ENCODE measurements at places on chromosomes 11 and 22. TPM values are rescaled to one million over a fixed set of nuclear protein-coding genes. Genes with fewer than 3 reads are reported as not detected.
A peak's percentile ranks its signal among the peaks of the same experiment; 100 is the strongest.

The GAL3ST1 gene
- 0.19 TPM for polyA plus RNA-seq

The MICAL2 gene
- polyA plus RNA-seq = 86.4 TPM

The OR4A16 gene
- not detected for polyA plus RNA-seq

The C2CD2L gene
- 6.6 TPM for polyA plus RNA-seq

The ESAM gene
- polyA plus RNA-seq = 35.9 TPM

The CCDC157 gene
- polyA plus RNA-seq = 1.4 TPM

The HPX gene
- 0.33 TPM for polyA plus RNA-seq

The LMO2 gene
- polyA plus RNA-seq = 9.6 TPM

The C11orf97 gene
- not detected for polyA plus RNA-seq

GRCh38 chr11:106218106-106218505, 140.6 kb downstream of the AASDHPPT start:
- DNase-seq = peak; percentile 21

GRCh38 chr11:36212564-36213392, 76.4 kb downstream of the COMMD9 start:
- DNase-seq = no peak

GRCh38 chr11:1702506-1702905, 5.5 kb downstream of the KRTAP5-6 start:
- no peak for DNase-seq

GRCh38 chr11:119295178-119295577, 21.8 kb downstream of the MCAM start:
- DNase-seq = no peak

GRCh38 chr11:106828976-106829375, 189.3 kb downstream of the GUCY1A2 start:
- no peak for DNase-seq

DNA sequence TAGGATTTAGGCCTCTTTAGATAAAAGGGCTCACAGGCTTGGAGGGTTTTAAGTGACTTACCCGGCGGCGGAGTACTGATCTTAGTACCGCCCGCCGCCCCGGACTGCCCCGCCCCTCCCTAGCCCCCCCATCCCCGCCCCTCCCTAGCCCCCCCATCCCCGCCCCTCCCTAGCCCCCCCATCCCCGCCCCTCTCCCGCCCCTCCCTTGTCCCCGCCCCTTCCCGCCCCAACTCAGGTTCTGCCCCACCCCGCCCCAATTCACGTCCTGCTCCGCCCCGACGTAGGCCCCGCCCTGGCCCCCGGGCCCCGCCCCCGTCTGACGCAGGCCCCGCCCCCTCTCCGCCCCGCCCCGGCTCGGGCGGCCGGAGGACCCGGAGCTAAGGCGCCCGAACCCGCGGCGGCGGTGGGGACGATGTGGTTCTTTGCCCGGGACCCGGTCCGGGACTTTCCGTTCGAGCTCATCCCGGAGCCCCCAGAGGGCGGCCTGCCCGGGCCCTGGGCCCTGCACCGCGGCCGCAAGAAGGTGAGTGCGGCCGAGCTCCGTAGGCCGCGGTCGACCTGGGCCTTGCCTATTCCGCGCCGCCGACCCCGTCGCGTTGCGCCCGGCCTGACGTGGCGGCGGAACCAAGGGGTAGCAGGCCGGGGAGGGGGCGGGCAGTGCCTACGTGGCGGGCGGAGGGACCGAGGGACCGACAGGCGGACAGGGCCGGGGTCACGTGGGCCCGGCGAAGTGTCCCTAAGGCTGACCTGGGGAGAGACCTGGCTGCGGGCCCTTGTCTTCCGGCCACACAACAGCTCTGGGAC, at the start of gene SCYL1:
Gene SCYL1, plus strand, starts transcription at position 343 of the 805 bp plus-strand sequence. Its CDS starts 71 bp downstream, at position 414.
- DNase-seq = peak; percentile 86

DNA sequence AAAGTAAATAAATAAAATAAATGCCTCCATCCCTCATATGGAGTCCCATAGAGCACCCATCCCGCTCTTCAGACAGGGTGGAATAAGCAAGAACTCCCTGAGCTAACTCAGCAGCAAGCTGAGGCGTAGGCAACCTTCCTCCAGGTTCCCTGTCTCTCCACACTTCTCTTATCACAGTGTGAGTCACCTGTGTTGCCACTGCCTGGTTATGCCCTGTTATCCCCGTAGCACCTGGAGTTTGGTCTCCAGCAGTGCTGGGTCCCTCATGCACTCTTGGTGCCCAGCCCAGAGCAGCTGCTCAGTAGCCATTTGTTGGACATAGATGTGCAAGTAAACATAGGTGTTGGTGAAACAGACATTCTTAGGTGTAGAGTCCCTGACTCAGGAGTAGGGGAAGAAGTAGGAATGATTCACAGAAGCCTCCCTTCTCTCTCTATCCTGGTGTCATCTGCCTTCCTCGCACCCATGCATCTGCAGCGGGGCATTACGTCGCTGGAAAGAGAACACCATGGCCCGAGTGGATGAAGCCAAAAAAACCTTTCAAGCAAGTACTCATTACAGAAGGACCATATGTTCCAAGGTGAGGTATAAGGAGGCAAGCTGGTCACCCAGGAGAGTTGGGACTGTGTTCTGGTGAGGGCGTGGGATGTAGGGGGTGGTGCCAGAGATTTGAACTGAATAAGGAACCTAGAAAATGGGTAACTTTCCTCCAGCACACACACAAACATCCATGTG, 56.0 kb downstream of the PISD start:
- DNase-seq = no peak

DNA sequence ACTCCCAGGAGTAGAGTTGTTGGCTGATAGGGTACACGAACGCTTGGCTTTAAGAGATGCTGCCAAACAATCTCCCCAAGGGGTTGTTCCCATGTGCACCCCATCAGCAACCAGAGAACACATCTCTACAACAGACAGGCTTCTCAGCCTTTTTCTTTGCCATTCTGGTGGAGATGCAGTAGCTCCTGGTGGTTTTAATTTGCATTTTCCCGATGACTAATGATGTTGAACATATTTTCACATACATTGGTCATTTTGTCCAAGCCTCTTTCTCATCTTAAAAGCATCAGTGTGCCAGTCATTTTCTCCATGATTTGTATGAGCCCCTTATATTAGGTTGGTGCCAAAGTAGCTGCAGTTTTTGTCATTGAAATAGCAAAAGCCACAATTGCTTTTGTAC, 21.8 kb downstream of the DHCR7 start:
- DNase-seq = no peak

DNA sequence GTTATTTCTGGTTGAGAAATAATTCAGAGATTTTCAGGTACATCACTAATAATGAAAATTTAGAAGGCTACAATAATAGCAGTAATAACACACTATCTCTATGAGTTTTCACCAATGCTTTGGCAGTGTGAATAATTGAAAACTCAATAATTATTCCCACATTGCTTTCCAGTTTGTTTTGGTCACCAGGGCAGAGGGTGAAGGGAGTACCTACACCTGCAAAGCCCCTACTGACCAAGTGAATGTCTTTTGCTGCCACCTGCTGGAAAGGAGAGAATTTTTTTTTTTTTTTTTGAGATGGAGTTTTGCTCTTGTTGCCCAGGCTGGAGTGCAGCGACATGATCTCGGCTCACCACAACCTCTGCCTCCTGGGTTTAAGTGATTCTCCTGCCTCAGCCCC, 3.2 kb downstream of the NELL1 start:
- no peak for DNase-seq

DNA sequence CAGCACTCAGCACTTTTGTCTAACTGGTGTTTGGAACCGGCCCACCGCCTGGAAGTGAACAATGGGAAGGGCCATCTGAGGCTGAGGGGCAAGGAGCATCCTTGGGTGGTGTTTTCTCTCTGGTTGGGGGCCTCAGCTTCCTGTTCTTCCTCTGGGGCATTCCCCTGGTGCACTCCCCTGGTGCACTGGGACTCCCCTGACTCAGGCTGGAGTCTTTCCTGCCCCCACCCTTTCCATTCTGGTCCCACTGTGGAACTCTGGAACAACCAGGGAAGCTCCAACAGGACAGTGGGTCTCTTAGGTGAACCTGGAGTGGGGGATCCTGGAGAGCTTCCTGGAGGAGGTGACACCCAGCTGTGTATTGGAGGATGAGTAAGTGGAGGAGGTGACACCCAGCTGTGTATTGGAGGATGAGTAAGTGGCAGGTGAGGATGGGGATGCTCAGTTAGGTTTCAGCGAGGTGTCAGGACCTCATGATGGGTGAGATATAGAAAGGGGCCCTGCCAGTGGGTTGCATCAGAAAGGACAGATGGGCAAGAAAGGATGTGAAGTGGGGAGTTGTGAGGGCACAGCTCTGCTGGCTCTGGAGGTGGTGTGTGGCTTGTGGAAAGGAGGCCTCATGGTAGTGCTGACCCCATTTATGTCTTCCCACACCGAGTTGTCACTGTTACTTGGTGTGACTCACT, 132.1 kb downstream of the OSBP2 start:
- no peak for DNase-seq

GRCh38 chr11:103737037-103737622, 299.3 kb upstream of the DDI1 start:
- DNase-seq = peak; percentile 58

DNA sequence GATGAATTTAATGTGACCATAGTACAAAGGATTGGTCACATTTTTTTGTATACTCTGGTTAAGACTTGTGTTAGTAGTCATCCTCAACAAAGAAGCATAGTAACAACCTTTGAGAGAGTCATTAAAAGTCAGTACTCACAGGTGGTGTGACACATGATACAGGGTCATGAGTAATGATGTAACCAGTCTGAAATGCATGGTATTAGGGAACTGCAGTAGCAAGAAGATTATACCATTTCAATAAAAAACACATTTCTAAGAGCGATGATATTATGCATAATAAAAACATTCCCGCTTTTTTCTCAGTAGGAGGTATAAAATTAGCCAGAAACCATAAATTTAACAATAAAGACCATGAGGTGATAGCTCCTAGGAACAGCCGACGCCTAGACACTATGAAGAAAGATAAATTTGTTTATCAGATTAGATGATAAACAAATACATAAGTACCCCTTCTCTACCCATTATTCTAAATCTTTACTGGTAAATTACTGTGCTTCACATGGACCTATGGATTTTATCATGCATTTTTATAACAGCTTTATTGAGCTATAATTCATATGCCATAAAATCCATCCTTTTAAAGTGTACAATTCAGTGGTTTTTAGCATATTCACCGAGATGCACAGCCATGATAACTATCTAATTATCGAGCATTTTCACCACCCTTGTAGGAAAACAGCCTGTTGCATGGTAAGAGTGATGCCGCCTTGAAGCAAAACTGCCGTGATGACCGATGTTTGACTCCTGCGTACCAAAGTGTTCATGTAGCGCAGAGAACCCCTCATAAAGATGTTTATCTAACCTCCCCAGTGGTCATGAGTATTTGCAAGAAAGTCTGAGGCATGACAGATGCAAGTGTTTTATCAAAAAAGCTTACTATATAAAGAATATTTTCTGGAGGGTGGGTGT, 41.8 kb downstream of the TMPRSS5 start:
- no peak for DNase-seq

Data from heart left ventricle (tissue), 16 donors.